Activated CD8-positive, alpha-beta memory T cell treated with anti-CD3 and anti-CD28 coated beads, Interleukin-2, amount 10 ng/mL, durations not matched to agents 7 days and 5 days (primary cell): ENCODE measurements at places on chromosomes 7 and 10. TPM values are rescaled to one million over a fixed set of nuclear protein-coding genes. Genes with fewer than 3 reads are reported as not detected.

Gene MBL2
- not detected for total RNA-seq

Gene INTS15
- total RNA-seq, result 42.4 TPM

Gene RBM17
- total RNA-seq, result 267 TPM

Gene PRKAR2B
- 1.3 TPM for total RNA-seq

Gene BCCIP
- 77.0 TPM for total RNA-seq

Gene LRIT1
- total RNA-seq, result not detected

Gene IGF2BP3
- 1.3 TPM for total RNA-seq

Gene RADIL
- not detected for total RNA-seq

Gene PLCE1
- total RNA-seq, result 0.06 TPM

Gene TSPAN12
- total RNA-seq, result not detected

Gene ARHGEF35
- 1.7 TPM for total RNA-seq

Gene ERVW-1
- total RNA-seq, result not detected

Gene ZNF488
- total RNA-seq, result not detected

Gene STAG3
- 8.1 TPM for total RNA-seq

Gene DHX32
- total RNA-seq, result 12.1 TPM

Gene CCDC126
- total RNA-seq, result 8.1 TPM

Gene IL15RA
- 31.7 TPM for total RNA-seq

Gene VIPR2
- not detected for total RNA-seq

Gene HOXA1
- total RNA-seq, result 0.28 TPM

Gene BMPER
- total RNA-seq, result not detected

Gene TAS2R40
- total RNA-seq, result not detected

Gene GJD4
- not detected for total RNA-seq

Gene ARMC3
- not detected for total RNA-seq

Gene PRSS2
- total RNA-seq, result not detected

Gene METTL27
- total RNA-seq, result not detected

Gene PCLO
- not detected for total RNA-seq

Gene ADCYAP1R1
- not detected for total RNA-seq

Gene KLLN
- total RNA-seq, result 0.67 TPM

Gene PTPRZ1
- total RNA-seq, result not detected

Gene FOXI2
- total RNA-seq, result not detected

Gene LRGUK
- total RNA-seq, result 0.18 TPM

Gene LRCH4
- total RNA-seq, result 155 TPM

Gene BAMBI
- 1.0 TPM for total RNA-seq

Gene CPA2
- total RNA-seq, result not detected

Gene GPER1
- not detected for total RNA-seq

Gene CHCHD1
- total RNA-seq, result 29.0 TPM

Gene SPDYE6
- not detected for total RNA-seq

Gene WDFY4
- not detected for total RNA-seq

Gene CDHR1
- total RNA-seq, result 0.37 TPM

Gene GRID2IP
- total RNA-seq, result 0.26 TPM
